ENCODE measurements at places on chromosomes 7 and 10.

DNA sequence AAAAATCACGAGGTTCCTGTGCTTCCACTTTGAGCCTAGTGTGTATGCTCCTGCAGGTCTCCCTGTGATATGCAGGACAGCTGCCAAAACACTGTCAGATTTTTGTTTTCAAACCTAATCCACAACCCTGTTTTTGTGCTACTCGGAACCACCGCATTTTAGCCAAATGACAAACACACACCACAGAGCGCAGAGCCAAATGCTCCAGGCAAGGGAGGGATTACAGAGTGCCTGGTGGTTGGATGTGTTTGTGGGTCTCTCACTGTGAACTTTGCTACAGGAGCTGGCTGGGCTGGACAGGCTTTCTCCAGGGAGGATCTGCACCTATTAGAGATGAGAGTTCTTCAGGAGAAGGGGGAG, 5.7 kb upstream of the RBM28 start:
- DNase-seq = no peak

DNA sequence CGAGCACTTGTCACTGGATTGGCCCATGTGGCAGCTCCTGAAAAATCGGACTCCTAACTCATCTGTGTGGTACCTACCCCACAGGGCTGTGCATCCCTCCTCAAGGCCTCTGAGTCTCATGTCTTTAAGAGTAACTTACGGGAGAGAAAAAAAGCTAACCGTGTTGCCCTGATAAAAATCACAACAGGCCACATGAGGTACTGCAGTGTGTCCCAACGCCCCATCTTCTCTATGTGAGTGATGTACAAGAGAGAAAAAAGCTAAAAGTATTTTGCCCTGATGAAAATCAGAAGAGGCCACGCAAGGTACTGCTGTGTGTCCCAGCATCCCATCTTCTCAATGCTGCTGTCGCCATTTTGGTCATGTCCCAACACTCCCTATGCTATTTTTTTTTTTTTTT, 41.2 kb upstream of the ADRB1 start:
- DNase-seq = no peak

DNA sequence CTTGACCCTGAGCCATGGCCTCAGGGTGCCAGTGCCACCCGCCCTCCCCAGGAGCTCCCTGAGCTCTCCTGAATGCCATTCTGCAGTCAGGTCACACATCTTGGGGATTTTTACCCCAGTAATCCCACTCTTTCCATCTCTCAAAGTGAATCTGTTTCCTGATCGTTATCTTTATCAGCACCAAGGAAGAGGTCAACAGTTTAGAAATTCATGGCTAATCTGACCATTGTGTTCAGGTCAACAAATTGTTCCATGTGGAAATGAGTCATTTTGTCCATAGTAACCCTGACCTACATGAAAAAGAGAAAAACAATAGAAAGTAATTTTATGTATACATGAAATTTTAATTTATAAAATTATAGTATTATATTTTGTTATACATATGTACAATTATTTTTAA, 28.8 kb upstream of the ZNF488 start:
- DNase-seq = no peak

DNA sequence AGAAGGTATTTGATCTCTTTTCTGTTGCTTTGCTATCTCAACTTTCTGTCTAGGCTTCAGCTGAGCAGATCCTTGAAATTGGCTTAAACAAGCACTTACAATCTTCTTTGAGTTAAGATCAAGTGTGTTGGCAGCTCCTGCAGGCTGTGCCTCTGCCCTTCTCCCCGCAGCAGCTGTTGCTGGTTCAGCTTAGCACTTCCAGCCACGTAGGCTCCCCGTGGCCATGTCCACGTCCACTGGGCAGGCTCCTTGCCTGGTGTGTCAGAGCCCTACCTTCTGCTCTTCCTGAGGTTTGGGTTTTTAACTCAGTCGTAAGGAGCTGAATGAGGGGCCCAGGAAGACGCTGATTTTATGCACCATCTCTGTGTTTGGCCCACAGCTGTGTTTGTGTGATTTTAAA, 47.2 kb downstream of the CAMK1D start:
- DNase-seq = no peak

DNA sequence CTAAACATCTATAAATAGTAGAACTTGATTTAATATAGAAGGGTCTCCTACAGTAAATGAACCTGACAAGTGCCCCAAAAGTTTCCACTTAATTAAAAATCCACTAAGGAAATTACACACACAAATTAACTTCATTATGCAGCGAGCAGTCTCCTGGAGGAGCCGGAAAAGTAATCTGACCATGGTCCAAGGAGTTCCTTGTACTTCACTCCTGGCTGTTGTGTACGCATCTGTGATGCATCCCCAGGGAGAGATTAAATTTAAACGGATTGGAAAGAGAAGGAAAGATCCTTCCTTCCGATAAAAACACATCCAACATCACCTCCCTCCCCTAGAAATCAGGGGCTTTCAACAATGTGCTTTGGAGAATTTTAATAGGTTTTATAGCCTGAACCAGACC, 85.5 kb downstream of the PARD3 start:
- no peak for DNase-seq

DNA sequence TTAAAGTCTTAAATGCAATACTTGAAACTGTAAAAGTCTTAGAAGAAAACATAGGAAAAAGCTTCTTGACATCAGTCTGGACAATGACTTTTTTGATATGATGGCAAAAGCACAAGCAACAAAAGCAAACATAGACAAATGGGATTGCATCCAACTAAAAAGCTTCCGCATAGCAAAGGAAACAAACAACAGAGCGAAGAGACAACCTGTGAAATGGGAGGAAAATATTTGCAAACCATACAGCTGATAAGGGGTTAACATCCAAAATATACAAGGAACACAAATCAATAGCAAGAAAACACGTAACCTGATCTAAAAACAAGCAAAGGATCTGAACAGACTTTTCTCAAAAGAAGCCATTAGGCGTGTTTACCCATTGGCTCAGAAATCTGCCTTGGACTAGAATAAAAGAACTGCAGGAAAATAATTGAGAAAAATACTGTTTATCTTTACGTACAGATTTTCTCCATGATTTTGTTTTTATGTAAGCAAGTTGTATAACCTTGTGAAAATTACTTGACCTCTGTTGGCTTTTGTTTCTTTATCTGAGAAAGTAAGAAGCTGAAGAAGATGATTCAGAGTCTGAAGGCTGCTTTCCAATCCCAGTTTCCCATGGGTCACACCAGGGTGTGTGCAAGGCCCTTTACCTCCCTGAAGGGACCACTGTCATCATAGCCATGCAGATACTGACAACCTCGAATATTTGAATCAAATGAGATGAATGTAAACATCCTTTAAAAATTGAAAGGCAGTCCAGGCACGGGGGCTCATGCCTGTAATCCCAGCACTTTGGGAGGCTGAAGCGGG, 99.1 kb upstream of the LANCL2 start:
- no peak for DNase-seq

- no peak for DNase-seq
Observed at GRCh38 chr7:53699215-53699837, 663.9 kb downstream of the POM121L12 start.

DNA sequence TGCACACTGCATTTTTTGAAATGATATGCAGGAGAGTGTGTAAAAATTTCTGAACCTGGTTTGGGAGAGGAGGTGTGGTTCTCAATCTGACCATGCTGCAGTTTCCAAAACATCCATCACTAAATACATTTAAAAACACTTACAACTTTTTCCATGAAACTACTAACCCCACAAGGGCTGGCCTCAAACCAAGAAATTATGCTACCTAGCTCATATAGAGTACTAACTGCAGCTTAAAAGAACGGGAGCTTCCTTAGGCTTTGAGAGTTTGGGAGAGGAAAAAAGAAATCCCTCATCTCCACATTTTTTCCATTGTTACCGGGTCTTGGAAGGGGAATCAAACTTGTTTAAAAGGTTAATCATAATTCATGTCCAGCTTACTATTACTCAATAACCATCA, 214.2 kb downstream of the GLI3 start:
- DNase-seq = no peak

DNA sequence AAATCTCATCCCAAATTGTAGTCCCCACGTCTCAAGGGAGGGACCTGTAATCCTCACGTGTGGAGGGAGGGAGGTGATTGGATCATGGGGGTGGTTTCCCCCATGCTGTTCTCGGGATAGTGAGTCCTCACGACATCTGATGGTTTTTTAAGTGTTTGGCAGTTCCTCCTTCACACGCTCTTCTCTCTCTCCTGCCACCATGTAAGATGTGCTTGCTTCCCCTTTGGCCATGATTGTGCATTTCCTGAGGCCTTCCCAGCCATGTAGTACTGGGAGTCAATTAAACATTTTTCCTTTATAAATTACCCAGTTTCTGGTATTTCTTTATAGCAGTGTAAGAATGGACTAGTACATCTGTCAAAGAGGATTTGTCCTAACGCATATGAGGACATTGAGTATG, 59.5 kb downstream of the RGS10 start:
- DNase-seq = no peak

DNA sequence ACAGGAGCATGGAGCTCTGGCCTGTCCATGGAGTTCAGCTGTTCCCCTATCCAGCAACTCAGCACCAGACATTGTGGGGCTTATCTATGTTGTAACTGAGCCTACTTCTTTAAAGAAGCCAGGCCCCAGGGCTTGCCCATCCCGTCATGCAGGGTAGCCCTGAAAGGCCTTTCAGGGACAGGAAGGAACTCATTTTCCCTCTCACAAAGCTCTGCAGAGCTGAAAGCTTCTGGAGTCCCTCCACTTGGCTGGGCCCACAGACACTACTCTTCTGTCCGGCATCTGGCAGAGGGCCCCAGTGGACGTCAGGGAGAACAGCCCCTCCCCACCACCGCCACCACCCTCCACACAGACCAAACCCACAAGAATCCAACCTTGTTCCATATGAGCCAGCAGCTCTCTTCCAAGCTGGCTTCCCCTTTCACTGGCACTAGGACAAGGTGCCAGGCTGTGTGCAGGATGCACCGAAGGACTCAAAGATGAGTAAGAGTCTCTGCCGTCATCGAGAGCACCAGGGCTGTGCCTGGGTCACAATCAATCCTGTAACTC, 33.1 kb downstream of the DENND2A start:
- no peak for DNase-seq

DNA sequence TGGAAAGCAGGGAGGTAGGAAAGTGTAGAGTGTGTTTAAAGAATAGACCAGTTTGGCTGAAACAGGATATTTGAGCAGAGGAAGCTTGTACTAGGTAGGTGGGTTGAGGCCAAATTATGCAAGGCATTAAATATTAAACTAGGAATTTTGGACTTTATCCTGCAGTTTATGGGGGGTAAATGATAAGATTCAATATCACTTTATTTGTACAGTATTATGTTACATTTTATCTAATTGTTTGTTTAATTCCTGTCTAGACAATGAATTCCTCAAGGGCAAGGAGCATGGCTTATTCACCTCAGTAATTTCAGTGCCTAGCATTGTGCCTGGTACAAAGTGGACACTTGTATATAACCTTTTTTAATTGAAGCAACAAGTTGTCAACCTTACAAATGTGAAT, 125.9 kb downstream of the CFTR start:
- no peak for DNase-seq

DNA sequence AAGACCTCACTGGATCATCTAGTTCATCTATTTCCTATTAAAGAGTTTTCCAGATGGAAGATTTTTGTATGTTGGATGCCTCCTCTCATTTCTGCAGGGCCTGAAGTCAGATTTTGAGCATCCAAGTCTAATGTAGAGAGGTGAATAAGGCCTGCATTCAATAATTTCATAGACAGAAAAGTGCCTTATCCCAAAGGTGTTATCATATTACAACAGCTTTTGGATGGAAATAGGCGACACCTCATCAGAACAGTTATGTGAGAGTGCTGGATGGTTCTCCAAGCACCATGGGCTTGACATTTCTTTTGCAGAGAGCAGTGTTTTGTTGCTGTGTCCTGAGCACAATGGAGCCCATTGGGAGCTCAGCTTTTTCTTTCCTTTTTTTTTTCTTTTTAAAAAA, 162.4 kb upstream of the MEOX2 start:
- no peak for DNase-seq

GRCh38 chr10:131646551-131647525, 254.0 kb upstream of the PPP2R2D start:
- DNase-seq = no peak

DNA sequence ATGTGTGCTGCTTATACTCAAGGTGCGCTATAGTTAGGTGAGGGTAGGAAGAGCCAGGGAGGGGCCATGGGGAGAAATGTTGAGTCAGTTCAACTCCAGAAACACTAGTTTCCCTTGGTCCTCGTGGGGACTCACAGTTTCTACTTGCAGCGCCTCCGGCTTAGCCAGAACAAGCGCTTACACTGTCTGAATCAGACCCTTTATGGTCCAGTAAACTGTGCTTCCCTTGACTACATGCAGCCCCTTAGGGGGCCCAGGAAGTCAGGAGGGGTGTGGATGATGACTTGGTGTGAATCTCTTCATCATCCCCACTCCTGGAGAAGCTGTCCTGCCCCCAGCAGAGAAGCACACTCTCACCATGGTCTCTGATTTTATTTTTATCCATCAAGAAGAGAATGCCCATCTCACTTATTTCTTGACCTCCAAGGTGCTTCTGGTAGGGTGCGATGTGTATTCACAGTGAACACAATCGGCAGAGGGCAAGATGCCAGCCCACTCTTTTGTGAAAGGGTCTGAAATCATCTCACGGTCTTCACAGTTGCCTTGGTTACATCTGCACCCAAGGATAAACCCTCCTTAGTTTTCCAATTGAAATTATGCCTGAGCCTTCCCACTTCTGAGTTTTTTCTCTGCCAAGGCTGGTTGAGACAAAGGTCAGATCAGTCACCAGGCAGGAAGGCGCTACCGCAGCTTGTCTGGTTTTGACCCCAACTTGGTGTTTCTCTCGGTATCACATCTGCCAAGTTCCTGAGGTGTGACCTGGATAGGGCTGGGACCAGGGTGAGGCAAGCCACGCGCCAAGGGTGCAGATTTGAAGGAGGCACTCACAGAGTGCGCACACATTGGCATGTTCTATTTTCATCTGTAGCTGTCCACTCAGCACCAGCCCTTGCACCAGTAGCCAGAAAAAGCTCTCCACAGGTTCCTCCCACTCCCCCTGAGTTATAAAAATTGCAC, 62.7 kb upstream of the LRRC4 start:
- no peak for DNase-seq

DNA sequence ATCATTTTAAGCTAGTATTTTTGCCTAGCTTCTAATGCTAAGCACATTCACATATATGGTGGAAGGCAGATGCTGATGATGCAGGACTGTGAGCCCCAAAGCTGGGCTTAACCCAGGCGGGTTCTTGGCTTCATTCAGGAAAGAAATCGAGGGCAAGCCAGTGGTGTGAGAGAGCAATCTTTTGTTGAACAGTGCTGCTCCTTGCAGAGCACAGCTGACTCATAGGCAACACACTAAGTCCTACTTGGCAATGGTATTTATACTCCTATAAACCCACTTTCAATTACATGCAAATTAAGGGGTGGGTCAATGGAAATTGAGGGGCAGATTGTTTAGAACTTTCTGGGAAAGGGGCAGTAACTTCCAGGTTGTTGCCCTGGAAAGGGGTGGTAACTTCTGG, 42.0 kb upstream of the CELF2 start:
- DNase-seq = no peak

DNA sequence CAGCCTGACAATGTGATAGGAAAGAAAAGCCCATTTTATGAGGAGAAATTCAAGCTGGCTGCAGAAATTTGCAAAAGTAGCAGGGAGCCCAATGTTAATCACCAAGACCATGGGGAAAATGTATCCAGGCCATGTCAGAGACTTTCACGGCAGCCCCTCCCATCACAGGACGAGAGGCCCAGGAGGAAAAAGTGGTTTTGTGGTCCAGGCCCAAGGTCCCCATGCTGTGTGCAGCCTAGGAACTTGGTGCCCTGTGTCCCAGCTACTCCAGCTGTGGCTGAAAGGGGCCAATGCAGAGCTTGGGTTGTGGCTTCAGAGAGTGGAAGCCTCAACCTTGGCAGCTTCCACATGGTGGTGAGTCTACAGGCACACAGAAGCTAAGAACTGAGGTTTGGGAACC, 12.7 kb downstream of the COA1 start:
- DNase-seq = no peak

- no peak for DNase-seq
Observed at GRCh38 chr10:21171197-21171935, 274.3 kb upstream of the NEBL start.
